Fibroblast of lung (primary cell): ENCODE measurements at places on chromosomes 2 and 18.

DNA sequence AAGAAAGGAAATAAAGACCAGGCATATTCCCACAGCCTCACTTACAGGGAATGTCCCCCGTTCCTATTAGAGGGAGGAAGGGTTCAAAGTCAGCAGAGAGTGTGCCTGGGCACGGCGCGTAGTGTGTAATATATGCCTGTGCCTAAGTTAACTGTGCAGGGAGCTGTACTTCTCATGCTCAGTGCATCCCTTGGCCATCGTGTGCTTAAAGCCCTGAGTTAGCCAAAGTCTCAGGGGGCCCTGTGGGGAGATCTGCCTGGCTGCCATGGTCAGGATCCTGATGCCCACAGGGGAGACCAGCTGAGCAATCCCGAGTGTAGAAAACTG lies 48.4 kb downstream of the TEX51 start:
- DNase-seq: no peak

DNA sequence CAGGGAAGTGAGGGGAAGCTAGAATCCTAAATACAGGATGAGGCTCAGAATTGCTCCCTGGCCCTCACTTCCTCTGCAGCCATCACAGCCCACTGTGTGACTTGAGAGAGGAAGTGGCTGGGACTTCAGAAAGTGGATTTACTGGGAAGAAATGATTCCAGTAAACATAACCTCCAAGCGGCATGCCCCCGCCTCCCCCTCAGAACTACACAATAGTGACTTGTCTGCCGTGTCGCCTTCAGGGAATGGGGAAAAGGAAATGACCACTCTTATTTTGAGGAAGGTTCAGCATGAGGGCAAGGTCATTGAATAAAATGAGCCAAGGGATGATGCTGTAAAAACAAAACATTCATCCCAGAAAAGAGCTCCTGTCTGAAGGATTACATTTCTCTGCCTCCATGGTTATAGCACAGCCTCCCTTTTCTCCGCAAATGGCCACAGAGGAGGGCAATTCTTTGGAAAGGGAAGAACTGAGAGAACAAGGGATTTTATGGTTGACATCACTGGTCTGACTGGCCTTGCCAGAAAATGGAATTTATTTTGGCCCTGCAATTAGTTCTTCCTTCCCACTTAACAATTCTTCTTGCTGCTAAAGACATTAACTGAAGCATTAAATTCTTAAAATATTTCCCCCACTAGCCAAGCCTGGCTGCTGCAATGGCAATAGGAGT lies 78.9 kb upstream of the DAPL1 start:
- peak; percentile 62 for DNase-seq

DNA sequence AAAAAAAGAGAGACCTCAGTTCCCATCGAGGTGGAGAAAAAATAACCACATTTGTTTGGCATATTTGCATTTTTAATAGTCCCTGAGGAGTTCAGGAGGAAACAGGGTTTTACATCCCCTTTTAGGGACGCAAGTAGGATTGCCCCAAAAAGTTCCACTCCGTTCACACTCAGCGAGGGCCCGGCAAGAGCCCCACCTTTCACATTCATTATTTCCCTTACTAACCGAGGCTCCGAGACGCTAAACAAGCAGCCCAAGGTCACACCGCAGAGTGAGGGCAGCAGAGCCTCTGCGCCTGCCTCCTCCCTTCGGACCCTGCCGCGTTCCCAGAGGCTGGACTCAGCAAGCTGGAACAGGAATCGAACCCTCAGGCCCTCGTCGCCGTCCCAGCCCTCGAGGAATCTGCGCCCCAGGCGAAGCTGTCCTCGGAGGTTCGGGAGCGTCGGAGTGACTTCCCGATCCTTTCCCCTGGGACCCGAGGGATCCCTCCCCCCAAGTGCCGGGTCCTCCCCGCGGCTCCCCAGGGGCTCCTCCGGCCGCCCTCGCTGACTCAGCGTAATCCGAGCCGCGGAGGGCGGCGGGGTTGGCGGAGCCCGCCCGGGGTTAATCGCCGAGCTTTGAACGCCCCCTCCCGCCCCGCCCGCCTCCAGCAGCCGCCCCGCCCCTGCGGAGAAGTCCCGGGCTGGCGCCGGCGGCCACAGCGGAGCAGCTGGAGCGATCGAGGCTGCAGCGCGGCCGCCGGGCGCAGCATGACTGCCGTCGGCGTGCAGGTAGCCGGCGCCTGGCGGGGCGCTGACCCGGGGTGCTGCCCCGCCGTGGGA lies at the start of gene TMEM37:
TSS of gene TMEM37 (plus strand) at position 700 of the 821 bp plus-strand sequence. CDS start at position 750, 50 bp downstream.
- peak; percentile 76 for DNase-seq

DNA sequence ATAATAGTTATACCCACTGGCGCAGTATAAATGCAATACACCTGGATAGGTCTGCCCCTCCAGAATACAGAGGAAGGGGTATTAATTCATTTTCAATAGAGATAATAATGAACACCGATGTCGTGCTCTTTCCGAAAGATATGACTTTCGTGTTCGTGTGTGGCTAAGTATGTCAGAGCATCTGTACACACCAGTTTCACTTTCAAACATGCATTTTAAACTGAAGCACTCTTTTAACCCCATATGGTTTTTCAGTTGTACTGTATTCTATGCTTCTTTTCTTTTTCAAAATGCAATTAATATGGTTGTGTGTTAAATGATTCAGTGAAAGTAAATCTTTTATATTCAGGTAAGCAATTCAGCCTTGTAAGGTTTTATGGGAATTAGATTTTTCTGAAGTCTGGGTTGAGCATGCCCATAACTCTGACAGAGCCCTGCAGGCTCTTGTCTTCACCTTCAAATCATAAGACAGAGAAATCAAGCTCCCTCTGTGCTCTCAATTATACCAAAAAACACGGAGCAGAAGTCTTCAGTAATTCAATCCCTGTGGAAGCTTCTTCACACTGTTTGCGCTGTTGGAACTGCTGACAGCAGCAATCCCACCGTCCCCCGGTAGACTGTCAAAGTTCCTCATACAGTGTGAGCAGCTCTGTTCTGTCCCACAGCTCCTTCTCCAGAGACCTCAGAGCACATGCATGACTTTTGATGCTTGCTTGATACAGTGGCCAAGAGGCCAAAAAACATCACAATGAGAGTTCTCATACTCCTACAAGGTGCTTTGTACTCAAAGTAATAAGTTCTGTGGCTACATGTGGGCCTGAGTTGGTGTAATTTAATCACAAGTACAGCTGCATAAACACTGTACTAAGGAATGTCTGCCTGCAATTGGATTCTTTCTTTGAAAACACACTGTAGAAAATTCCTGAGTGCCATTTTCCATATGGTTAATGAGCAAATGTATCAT lies 186.8 kb downstream of the ZNF521 start:
- peak; percentile 78 for DNase-seq

DNA sequence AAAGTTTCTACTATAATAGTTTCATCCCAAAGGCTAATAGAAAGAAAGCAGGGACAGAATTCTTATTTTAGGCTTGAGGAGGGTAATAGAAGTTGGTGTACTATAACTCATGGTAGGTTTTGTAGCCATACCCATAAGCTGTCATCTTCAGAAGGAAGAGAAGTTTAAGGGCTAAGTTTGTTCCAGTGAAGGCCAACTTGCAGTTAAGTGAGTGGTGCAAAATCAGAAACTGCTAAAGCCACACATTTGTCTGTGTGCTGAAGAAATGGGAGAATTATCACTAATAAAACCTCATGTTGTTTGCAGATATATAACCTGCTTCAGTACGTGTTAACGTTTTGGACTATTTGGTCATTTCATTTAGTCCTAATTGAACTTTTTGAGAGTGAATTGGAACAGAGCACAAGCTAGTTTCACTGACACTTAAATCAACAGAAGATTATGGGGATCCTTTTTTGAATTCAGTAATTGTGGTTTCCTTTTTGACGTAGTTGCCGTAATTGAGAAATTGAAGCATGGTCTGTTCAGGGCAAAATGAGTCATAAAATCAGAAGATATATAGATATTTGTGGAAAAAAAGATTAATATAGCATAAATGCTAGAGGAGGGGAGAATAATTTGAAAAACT lies 69.1 kb downstream of the PHLPP1 start:
- DNase-seq: peak; percentile 60

GRCh38 chr2:31137211-31138036 lies 816 bp downstream of the GALNT14 start:
- DNase-seq: no peak

GRCh38 chr2:216006164-216006663 lies 7.1 kb downstream of the MREG start:
- peak; percentile 63 for DNase-seq

DNA sequence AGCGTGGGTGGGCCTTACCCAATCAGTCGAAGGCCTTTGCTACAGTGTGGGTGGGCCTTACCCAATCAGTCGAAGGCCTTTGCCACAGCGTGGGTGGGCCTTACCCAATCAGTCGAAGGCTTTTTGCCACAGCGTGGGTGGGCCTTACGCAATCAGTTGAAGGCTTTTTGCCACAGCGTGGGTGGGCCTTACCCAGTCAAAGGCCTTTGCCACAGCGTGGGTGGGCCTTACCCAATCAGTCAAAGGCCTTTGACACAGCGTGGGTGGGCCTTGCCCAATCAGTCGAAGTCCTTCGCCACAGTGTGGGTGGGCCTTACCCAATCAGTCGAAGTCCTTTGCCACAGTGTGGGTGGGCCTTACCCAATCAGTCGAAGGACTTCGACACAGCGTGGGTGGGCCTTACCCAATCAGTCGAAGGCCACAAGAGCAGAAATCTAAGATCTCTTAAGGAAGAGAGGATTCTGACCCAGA lies 16.3 kb upstream of the GAL3ST2 start:
- no peak for DNase-seq

DNA sequence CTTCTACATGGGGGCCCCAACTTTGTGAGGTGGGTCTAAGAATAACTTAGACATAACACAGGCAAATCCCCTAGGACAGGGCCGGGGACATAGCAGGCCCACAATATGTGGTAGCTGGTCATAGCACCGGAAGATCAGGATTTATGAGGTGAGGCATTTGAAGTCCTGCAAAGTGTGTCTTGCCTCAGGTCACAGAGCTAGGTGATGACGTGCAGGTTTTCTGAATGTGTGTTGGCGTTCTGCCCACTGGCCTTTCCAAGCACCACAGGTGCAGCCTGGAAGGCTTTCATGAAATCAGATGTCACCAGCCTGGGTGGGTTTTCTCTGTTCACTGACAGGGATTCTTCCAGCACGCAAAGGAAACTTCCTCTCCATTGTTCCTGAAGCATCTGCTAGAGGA lies 119.1 kb downstream of the LRATD1 start:
- DNase-seq: no peak

GRCh38 chr2:46704041-46704440 lies 211.6 kb downstream of the MCFD2 start:
- no peak for DNase-seq
